Activated CD4-positive, alpha-beta T cell treated with anti-CD3 and anti-CD28 coated beads, Interleukin-2, amount 50 U/mL, for 48 hours (primary cell): ENCODE measurements at places on chromosomes 5 and 9.

DNA sequence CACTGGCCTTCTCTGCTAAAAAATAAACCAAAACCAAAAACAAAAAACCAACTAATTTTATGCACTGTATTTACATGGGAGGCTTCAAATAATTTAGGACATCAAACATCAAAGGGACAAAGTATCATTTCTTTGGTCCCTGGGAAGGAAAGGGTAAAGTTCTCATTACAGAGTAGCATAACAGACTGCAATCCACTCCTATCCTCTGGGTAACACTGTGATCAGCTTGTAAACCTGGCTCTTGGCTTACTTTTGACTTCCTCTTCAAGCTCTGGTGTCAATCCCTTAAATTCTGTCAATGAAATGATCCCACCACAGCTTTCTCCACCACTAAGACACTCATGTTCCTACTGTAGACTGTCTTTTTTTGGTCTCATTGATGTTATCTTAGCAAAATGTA lies 69.8 kb upstream of the VCAN start:
- DNase-seq: no peak

GRCh38 chr5:77518304-77518703 lies 26.2 kb upstream of the WDR41 start:
- no peak for DNase-seq

GRCh38 chr5:35198686-35199085 lies 31.6 kb downstream of the PRLR start:
- no peak for DNase-seq

DNA sequence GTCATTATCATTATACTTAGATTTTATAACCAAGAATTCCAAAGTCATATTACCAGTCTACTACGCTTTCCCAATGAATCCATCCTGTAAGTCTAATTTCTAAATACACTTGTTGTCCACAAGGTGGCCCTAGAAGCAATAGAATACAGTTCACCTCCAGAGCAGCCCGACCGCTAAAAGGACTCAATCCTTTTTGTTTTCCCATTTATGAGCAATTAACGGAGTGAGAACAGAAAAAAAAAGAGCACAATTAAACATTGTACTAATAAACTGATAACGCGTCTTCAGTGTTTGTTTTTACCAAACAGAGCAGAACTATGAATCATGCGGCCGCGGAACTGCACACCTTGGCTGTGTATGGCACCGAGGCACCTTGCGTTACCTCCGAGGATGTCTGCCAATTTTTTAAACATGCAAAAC lies 160.7 kb upstream of the DAPK1 start:
- peak; percentile 8 for DNase-seq

GRCh38 chr9:128114326-128115186 lies 13.0 kb downstream of the PTGES2 start:
- no peak for DNase-seq

GRCh38 chr5:366541-367357 lies 45.2 kb downstream of the AHRR start:
- no peak for DNase-seq

DNA sequence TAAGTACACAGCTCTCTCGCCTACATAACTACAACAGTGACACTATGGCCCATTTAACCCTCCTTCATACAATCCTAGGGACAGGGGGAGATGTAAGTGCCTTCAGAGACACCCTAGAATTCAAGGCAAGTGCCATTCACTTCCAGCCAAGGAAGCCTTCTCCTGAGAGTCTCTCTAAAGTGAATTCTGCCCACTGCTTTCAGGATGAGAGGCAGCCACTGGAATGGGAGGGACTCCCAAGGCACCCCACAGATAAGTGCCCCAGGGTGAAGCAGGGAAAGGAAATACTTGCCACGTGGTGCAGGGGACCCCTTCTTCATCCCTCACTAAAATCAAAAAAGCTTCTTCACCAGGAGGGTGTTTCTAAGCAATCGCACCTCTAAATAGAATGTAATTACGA lies 283.7 kb downstream of the ZNF608 start:
- DNase-seq: no peak

DNA sequence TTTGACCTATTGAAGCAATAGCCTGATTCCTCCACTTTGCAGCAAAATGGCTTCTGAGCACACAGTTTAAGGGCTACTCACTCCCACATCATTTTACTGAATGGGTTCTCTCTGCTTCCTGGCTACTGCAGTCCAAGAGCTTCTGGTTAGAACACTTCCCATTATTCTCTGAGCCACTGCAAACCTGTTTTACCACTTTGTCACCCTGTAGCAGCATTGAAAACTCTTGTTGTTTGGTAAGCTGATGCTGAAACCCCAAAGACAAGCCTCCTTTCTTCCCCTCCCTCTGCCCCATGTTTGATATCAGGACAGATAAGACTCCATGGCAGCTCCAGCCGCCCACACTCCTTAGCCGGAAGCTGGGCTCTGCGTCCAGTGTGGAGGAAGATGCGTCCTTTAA lies 84.4 kb upstream of the RARS1 start:
- DNase-seq: no peak

GRCh38 chr5:102701748-102702147 lies 53.4 kb upstream of the PAM start:
- no peak for DNase-seq

GRCh38 chr9:96183751-96184150 lies 118.2 kb downstream of the HSD17B3 start:
- DNase-seq: no peak

DNA sequence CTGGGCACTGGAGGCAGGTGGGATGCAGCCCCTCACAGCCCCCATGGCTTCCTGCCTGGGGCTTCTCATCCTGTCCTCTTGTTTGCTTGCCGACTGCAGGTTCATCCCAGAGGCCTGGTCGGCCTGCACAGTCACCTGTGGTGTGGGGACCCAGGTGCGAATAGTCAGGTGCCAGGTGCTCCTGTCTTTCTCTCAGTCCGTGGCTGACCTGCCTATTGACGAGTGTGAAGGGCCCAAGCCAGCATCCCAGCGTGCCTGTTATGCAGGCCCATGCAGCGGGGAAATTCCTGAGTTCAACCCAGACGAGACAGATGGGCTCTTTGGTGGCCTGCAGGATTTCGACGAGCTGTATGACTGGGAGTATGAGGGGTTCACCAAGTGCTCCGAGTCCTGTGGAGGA lies 232.7 kb downstream of the ADAMTSL1 start:
- no peak for DNase-seq

GRCh38 chr5:157750320-157750719 lies 6.8 kb downstream of the LSM11 start:
- DNase-seq: no peak

DNA sequence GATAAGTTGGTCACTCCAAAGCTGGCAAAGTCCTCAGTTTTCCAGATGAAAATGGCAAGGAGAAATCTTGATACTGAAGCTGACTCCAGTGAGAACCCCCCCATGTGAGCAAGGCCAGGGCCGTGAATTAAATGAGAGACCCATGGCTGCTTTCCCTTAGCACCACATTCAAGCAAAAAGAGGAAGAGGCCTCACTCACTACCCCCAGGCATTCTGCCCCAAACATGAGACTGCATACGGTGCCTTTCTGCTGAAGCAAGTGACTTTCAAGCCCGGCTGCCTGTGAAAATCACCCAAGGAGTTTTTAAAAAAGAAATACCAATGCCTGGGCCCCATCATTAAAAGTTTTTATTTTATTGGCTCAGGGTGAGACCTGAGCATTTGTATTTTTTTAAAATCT lies 66.9 kb downstream of the TMEM252 start:
- DNase-seq: no peak

- no peak for DNase-seq
Measured at GRCh38 chr9:131318231-131319085, 28.9 kb downstream of the PLPP7 start.

GRCh38 chr9:138047469-138048040 lies 170.0 kb downstream of the CACNA1B start:
- no peak for DNase-seq

GRCh38 chr9:131854334-131854733 lies 114.5 kb upstream of the RAPGEF1 start:
- DNase-seq: no peak

GRCh38 chr5:63247651-63248050 lies 669.0 kb downstream of the LRRC70 start:
- DNase-seq: no peak

GRCh38 chr9:124258607-124259157 lies 933 bp downstream of the NEK6 start:
- peak; percentile 14 for DNase-seq

GRCh38 chr5:1052641-1053390 lies 44.2 kb downstream of the NKD2 start:
- no peak for DNase-seq

- DNase-seq: no peak
Measured at GRCh38 chr5:38117784-38118479, 140.4 kb upstream of the EGFLAM start.

GRCh38 chr9:118984607-118985006 lies 384.6 kb downstream of the BRINP1 start:
- no peak for DNase-seq

- no peak for DNase-seq
Measured at GRCh38 chr9:90064248-90064647, 459.4 kb downstream of the GADD45G start.

- DNase-seq: no peak
Measured at GRCh38 chr5:36057386-36057785, 9.3 kb downstream of the UGT3A2 start.

DNA sequence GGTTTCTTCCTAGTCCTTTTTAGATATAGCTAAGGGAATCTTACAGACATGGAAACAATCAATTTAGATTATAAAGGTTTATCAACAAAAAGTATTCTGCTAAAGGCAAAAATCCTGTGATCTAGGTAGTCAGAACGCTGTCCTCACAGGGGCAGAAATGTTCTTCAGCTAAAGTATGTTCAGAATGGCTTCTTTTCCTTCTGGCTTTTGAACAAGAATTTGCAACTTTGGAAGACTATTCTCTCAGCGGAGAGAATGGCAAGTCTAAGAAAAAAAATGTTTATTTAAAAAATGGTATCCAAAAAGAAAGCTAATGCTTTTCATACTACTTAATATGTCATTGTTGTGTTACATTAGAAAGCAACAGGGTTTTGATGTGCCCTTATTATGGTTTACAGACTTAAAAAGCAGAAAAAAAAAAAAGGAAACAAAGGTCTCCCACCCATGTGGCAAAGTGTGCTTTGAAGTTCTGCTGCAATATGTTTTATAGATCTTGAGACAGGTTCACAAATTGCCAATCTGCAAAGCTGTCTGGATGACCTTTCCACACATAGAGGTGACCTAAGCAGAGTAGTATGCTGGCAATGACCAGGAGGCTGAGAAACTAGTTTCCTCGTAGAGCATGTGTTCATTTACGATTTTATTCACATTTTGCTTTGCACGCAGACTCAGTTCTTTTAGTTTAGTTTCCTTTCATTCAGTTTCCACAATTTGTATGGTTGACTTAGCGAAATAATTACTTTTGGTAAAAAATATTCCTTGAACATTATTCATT lies 45.1 kb upstream of the PJA2 start:
- no peak for DNase-seq

DNA sequence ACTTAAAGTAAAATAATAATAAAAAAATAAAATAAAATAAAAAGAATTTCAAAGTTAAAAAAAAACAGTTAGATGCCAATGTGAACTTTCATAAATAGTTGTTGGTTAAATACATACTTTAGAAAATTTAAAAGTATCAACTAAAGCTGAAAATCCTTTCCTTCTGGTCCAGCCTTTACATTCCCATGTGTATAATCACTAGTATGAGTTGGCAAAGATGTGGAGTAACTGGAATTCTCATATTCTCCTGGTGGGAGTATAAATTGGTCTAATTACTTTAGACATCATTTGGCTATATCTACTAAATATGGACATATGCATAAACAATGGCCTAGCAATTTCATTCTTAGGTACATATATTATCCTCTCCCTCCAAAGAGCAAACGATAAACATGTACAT lies 619.9 kb downstream of the PTPRD start:
- DNase-seq: no peak

DNA sequence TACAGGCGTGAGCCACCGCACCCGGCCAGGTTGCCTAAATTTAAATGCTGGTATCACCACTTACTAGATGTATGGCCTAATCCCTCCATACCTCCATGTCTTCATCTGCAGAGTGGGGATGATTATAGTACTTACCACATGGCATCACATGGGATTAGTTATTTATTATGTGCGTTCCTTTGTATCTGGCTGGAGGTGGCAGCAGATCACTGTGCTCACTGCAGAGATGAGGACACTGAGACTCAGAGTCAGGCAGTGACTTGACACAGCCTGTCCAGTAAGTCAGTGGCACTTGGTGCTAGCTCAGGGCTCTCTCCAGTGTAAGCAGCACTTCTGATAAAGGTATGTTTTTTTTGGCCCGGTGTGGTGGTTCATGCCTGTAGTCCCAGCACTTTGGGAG lies 38.4 kb upstream of the HAND1 start:
- no peak for DNase-seq

GRCh38 chr5:111229221-111229835 lies 5.1 kb downstream of the CAMK4 start:
- DNase-seq: no peak

GRCh38 chr9:124489222-124489621 lies 18.0 kb downstream of the NR5A1 start:
- no peak for DNase-seq

DNA sequence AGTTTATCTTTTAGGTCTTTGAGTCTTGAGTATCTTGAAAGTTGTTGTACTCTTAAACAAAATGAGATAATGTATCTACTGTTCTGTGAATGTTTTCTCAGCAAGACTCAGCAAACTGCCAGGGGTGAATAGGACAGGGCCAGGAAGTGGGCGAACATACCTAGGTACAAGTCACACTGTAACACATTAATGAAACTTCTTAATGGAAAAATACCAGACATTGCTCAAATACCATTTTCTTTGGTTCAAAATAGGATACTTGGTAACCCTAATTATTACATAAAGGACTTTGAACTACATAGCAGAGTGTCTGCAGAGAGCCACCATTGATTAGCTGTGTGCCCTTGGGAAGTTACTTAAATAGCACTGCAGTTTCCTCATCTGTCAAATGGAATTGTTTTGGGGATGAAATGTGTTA lies 197.5 kb downstream of the ARHGEF28 start:
- DNase-seq: no peak

GRCh38 chr9:90893706-90894105 lies 92.1 kb downstream of the SYK start:
- DNase-seq: no peak

- DNase-seq: no peak
Measured at GRCh38 chr5:93279296-93279963, 301.6 kb downstream of the NR2F1-AS1 start.

DNA sequence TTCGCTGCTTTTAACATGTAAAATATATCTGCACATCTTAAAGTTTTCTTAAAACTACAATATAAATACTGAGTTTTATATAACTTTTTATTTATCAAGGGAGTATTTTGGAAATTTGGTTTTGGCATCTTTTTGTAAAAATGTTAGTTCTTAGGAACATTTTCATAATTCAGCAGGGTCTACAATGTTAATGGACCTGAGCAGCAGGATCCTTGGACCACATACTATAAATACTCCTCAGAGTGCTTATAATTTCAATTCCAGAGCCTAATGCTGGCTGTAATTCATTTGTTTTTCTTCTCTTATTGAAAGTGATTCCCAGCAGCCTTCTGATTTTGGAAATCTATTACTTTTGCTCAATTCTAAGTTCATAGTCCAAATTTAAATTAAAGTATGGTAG lies 1216.2 kb downstream of the MAT2B start:
- DNase-seq: no peak

- DNase-seq: no peak
Measured at GRCh38 chr5:1315018-1315708, 20.3 kb upstream of the TERT start.

- DNase-seq: no peak
Measured at GRCh38 chr9:108224716-108225115, 631.1 kb downstream of the ACTL7B start.

- no peak for DNase-seq
Measured at GRCh38 chr9:138053996-138054752, 176.6 kb downstream of the CACNA1B start.

- no peak for DNase-seq
Measured at GRCh38 chr9:90803860-90804593, 2.4 kb downstream of the SYK start.
